ENCODE measurements at places on chromosomes 11 and 22.
A peak's percentile ranks its signal among the peaks of the same experiment; 100 is the strongest.

- DNase-seq = no peak
Measured at GRCh38 chr11:87463486-87464102, 425.9 kb downstream of the TMEM135 start.

- DNase-seq = no peak
Measured at GRCh38 chr11:12941671-12942070, 67.4 kb upstream of the RASSF10 start.

GRCh38 chr11:121696177-121696871 is 243.6 kb upstream of the SORL1-AS1 start:
- DNase-seq = no peak

GRCh38 chr11:74025467-74026166 is 16.7 kb upstream of the UCP3 start:
- DNase-seq = no peak

DNA sequence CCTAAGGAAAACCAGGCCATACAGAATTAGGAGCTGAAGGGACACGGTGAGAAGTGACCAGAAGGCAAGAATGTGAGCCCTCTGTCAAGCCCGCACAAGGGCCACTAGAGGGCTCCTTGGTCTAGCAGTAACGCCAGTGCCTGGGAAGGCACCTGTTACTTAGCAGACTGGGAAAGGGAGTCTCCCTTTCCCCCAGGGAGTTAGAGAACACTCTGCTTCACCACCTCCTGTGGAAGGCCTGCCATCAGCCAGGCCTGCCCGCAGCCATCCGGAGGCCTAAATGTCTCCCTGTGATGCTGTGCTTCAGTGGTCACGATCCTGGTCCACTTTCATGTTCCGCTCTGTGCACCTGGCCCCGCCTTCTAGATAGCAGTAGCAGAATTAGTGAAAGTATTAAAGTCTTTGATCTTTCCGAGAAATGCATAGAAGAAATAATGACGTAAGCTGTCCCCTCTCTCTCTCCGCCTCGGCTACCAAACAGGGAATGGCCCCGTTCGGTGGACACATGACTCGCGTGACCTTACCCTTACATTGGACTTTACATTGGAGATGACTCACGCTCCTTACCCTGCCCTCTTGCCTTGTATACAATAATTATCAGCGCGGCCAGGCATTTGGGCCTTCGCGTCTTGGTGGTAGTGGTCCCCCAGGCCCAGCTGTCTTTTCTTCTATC is 10.7 kb upstream of the GSTP1 start:
- DNase-seq = no peak

- DNase-seq = no peak
Measured at GRCh38 chr22:36285017-36285416, 32.1 kb downstream of the APOL1 start.

GRCh38 chr11:75862437-75862836 is 47.4 kb downstream of the UVRAG start:
- DNase-seq = no peak

DNA sequence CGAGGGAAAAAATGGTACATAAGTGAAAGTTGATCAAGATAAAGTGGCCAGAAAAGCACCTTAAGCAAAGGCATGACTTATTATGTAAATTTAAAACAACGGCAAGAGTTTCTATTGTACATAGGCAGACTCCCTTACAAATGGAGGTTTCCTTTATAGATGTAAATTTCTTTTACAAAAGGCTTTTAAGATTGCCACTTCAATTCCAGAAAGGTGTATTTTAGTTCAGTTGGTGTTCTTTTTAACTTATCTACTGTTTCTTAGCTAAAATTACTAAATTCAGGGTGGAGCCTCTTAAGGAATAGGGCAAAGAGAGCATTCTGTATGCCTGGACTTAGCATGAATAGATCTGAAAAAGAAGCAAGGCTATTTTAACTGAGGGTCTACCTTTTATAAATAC is 24.9 kb upstream of the GNAZ start:
- no peak for DNase-seq

DNA sequence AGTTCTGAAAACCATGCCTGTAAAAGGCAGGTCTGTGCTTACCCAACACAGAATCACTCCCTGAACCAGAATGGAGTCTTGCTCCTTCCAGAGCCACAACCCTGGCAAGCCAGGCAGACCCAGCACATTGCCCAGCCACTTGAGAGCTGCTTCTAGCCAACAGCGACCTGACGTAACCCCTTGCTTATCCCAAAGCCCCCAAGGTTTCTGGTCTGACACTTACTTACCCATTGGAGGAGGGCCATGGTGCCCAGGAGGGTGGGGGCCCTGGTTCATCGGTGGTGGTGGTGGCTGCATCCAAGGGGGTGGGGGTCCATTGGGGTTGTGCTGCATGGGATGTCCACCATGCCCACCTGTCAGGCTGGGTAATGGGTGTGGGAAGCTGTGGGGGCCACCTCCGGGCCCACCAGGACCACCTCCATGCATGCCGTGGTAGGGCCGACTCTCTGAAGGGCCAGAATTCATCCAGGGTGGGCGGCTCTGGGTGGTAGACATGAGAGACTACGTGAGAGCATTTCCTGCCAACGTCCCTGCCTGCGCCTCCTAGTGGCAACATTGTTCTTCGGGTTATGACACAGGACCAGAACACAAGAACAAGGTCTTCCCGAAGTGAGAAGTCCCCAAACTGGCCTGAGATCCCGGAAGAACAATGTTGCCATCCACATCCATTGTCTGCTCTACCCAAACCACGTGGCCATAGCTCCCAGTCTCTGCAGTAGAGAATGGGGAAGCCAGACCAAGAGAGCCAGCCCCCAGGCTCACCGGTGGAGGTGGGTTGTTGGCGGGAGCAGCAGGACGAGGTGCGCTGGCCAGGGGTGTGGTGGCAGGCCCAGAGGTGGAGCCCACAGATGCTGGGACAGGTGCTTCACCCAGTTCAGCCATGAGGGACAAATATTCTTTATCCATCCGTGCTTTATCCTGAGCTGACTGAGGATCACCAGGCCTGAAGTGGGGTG is 7.8 kb upstream of the PYGM start:
- peak; percentile 72 for DNase-seq

DNA sequence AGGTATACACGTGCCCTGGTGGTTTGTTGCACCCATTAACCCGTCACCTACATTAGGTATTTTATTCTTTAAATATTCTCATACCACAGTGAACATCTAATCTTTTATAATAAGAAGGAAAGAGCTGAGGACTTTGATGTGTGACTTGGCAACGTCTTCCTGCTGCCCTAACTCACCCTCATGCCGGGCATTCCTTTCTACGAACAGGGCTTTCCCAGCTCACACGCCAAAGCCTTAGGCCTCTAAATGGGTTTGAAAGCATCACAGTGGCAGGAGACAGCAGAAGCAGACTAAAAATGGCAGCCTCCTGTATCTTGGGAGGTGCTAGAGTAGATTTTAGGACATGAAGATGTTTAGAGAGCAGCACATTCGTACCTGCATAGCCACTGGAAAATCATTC is 52.6 kb downstream of the CLTCL1 start:
- no peak for DNase-seq

GRCh38 chr11:64474680-64475079 is 115.7 kb downstream of the RPS6KA4 start:
- no peak for DNase-seq

DNA sequence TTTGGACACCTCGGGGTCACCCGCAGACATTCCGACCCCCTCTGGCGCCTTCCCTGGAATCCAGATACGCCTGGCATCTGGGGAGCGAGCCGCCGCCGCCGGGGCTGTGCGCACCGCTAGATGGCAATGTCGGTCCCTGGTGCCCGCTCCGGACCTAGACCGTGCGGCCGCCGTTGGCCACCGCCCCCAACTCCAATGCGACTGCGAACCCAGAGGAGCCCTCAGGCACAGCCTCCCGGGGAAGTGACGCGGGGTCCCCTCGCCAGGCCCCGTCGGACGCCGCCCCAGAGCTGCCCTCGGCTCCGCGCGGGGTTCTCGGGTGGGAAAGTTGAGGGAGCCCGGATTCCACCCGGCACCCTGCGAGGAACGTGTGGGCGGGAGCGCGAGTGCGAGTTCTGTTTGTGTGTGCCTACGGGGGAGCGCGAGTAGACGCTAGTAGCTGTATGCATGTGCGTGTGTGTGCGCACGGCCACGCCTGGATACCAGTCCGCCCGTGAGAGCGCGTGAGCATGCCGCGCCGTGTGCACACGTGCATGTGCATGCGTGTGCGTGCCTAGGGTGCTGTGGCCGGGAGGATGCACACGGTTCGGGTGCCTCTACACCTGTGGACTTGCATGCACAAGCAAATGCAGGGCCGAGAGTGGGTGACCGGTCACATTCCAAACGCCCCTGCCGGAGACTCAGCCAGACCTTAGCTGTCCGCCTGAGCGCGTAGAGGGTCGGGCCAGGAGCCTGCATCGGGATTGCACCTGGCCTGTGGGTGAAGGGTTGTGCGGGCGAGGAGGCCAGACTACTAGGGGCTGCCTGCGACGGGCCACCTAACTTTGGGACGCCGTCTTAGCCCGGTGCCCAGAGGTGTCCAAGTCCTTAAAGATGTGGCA is 1.9 kb downstream of the CHRM4 start:
- DNase-seq = no peak

DNA sequence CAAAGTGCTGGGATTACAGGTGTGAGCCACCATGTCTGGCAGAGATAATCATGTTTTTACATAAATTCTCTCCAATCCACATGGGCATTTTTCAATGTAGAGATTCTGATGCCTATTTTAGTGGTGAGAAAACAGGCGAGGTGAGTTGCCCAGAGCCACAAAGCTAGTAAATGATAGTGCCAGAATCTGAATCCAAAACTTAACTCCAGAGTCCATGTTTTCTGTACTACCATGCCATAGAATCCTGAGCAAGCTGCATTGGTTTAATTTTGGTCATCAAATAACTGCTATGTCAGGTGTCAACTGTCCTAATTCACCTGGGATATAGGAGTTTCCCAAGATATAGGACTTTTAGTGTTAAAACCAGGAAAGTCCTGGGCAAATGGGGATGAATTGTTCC is 13.6 kb downstream of the NEFH start:
- DNase-seq = no peak

DNA sequence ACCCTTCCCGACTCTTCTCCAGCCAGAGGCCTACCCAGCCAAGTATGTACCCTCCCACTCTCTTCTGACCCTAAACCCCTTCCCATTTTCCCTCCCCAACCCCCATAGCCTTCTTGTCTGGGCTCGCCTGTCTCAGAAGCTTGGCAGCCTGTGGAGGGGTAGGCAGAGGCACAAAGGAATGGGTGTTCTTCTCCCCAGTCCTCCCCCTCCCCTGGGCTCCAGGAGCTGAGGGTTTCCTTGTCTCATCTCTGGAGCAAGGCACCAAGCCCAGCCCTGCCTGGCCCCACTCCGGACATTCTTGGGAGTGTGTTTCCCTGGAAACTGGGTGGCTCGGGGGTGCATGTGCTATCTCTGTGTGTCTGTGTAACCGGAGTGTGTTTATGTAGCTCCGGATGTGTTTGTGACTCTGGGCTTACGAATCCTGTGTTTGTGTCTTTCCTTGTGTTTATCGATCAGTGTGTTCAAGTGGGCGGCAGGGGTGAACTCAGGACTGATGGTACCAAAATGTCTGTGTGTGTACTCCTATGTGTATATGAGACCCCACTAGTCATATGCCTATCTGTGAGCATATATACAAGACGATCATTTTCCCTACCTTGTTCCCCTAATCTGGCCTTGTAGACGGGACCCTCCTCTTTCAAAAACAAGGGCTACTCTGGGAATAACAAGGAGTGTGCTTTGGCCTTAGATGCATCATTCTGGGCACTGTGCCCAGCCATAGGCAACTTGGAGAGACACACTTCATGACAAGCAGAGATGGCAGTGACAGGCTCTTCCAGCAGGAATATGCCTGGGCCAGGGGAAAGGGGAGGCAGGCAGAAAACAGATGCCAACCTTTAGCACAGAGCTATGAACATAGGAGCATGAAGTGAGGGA is 10.9 kb downstream of the PHLDB1 start:
- DNase-seq = no peak

GRCh38 chr11:16293204-16293681 is 63.1 kb downstream of the SOX6 start:
- DNase-seq = no peak

DNA sequence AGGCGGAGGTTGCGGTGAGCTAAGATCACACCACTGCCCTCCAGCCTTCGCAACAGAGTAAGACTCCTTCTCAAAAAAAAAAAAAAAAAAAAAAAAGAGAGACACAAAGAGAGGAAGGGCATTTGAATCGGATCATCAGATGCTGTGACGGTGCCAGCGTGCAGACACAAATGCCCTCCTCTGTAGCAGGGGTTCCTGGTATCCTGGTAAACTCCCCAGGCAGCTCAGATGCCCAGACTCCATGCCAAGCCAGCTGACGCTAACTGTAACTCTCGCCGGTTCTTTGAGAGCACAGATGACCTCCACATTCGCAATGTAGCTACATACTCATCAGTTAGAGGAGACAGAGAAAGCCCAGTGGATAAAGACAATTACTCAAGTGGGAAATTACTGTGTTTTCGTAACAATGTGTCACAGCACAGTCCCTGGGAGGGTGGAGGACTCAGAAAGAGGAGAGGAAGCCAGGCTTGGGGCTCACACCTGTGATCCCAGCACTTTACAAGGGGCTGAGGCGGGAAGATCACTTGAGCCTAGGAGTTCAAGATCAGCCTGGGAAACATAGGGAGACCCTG is 153.1 kb downstream of the BRD1 start:
- no peak for DNase-seq

DNA sequence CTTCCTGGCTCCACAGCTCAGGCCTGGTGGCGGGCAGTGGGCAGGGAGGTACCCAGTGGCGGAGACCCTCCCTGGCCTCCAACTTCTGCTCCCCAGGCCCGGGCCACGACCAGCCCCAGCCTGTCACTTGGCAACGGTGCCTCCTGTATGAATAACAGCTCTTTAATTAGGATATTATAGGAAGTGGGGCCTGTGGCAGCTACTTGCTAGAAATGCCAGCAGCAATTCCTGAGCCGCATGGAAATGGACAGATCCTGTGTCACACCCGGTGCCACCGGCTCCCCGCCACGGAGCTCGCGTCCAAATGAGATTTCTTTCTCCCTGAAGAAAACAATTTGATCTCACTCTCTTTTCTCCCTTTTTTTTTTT is 104.5 kb downstream of the CHST1 start:
- DNase-seq = no peak

- DNase-seq = no peak
Measured at GRCh38 chr11:78193806-78194205, 5.1 kb downstream of the USP35 start.

- no peak for DNase-seq
Measured at GRCh38 chr22:17692841-17693240, 54.3 kb downstream of the BCL2L13 start.

DNA sequence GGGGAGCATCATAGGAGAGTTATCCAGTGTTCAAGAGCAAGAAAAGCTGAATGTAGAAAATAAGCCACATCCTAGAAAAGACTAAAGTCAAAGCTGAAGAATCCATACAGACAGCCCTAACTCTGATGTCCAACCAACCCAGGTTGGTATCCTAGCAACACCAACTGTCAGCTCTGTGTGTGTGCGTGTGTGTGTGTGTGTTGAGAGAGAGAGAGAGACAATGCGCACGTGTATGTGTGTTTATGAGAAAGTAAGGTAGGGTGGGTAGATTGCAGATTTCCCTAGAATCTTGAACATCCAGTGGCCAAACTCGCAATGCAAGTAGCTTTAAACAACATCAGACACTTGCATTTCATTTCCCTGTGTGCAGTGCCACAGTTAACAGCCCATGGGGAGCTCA is 274.9 kb downstream of the FAM181B start:
- no peak for DNase-seq

GRCh38 chr11:78651923-78652842 is 77.5 kb upstream of the NARS2 start:
- DNase-seq = no peak
